ENCODE measurements at places on chromosomes 2 and 18. TPM values are rescaled to one million over a fixed set of nuclear protein-coding genes. Genes with fewer than 3 reads are reported as not detected.

DNA sequence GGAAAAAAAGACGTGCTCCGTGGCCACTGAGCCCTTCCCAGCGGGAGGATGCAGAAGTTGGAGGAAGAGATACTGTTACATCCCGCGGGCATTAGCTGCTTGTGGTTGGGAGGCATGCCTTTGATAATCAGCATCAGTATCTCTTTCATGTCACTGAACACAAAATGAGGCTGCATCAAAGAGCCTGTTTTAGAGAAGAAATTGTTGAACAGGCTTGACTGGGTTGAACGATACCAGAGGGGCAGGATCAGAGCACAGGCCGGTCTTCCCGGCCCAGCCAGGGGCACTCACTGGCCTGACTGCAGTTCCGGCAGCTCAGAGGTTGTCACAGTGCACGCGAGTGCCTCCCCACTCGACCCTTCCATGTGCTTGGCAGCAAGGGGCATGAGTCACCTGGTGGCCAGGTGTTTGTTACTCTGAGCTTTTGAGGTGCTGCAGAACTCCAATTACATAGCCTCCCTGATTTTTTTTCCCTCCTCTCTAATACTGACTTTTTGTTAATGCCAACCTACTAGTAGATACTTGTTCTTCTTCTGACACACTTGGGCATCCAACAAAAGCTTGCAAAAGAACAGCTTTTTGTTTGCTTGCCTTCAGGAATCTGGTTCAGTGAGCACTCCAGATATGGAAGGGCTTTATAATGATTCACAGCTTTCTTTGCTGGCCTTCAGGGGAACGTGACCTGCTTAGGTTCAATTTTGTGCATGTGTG is 121.6 kb downstream of the VAPA start:
- DNase-seq, result no peak
- H3K4me3 ChIP-seq, result no peak overlapping the region
- H3K27ac ChIP-seq, result peak overlapping the region; percentile 34
- H3K27me3 ChIP-seq, result peaks cover 4% of the 10 kb centered on the region

- no peak overlapping the region for H3K27ac ChIP-seq
- no peak for DNase-seq
- no peak overlapping the region for H3K4me3 ChIP-seq
- H3K27me3 ChIP-seq, result no peaks in the 10 kb centered on the region
Observed at GRCh38 chr2:178043266-178043665, 29.3 kb downstream of the PDE11A start.

DNA sequence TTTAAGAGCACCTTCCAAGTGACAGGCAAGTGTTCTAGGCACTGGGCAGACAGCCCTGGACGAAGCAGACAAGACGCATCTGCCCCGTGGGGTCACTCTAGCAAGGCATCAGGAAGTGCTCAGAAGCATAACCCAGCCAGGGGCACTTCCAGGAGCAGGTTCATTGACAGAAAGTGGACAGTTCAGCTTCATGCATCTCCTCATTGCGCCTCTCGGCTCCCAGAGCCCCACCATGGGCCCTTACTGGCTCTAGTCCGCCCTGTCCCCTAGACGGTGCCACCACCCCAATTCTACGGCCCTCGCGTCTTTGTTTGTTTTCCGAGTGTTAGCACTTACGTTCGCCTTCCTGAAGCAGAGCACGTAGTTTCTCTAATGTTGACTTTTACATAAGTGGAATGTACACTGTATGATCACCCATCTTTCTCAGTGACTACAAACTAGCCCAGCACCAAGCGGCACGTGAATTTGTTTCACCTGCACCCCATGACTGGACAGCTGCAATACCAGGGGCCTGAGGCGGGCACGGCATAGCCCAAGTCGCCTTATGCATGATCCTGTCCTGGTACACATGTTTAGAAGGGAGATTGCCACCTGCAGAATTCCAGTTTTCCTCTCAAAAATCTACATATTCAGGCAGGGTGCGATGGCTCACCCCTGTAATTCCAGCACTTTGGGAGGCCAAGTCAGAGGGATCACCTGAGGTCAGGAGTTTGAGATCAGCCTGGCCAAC is 33.2 kb downstream of the SNED1 start:
- H3K27me3 ChIP-seq, result peaks cover 26% of the 10 kb centered on the region
- H3K36me3 ChIP-seq, result no peaks in the 10 kb centered on the region

DNA sequence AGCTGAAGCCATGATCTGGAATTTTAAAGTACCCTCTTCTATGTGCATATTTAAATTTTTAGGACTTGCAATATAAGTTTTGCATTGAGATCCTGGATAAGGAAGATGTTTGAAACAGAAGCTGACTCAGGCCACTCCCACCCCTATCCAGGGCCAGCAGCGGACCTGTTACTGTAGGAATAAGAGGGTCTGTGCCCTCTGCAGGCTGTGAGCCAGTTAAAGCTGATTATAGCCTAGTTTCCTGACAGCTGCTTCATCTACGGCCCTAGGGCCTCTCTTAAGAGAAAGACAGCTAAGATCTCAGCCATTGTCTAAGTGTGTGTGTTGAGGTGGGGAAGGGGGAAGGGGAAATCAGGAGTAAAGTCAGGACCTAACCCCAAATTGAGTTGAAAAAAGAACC is 234.0 kb downstream of the HAUS1 start:
- H3K4me3 ChIP-seq, result peak overlapping the region; percentile 24
- H3K27ac ChIP-seq, result peak overlapping the region; percentile 85
- no peak for DNase-seq
- peaks cover 3% of the 10 kb centered on the region for H3K27me3 ChIP-seq
- peaks cover 68% of the 10 kb centered on the region for H3K4me1 ChIP-seq
- no peaks in the 10 kb centered on the region for H3K36me3 ChIP-seq

DNA sequence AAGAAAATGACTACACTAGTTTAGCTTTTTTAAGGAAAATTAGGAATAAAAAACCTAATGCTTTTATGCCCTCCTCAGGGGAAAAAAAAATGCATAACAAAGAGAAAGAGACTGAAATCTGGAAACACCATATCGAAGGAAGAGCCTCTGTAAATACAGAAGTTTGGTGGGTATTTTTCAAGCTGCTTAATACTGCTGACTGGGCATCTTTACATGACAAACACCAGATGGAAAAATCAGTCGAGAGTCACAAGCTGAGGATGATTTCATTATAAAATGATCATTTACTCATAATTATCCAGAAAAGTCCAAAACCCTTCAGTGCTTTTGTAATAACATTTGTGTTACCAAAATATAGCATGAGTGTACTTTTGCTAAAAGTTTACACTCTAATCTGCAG is 1600.7 kb upstream of the ACVR2A start:
- H3K36me3 ChIP-seq, result no peaks in the 10 kb centered on the region
- no peak for DNase-seq
- H3K27me3 ChIP-seq, result no peaks in the 10 kb centered on the region
- no peak overlapping the region for H3K4me3 ChIP-seq
- peaks cover 19% of the 10 kb centered on the region for H3K4me1 ChIP-seq
- no peak overlapping the region for H3K27ac ChIP-seq

GRCh38 chr18:79008356-79008940 is 28.8 kb downstream of the SALL3 start:
- H3K27ac ChIP-seq, result no peak overlapping the region
- H3K4me3 ChIP-seq, result no peak overlapping the region
- no peaks in the 10 kb centered on the region for H3K4me1 ChIP-seq
- no peaks in the 10 kb centered on the region for H3K36me3 ChIP-seq
- DNase-seq, result no peak

DNA sequence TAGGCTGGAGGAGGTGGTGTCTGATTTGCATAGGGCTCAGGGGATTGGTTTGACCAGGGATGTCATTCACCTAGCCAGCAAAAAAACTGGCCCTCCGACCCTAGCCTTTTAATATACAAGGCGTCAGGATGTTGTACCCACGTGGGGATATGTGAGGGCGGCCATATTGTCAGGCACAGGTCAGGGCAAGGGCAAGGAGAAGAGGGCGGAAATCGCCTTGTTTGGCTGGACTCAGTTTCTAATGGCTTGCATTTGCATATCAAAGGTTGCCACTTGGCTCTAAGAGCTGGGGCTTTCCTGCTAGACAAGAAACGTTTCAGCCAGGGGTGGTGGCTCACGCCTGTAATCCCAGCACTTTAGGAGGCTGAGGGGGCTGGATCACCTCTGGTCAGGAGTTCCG is 24.9 kb upstream of the PDCL3 start:
- H3K27me3 ChIP-seq, result peaks cover 46% of the 10 kb centered on the region
- H3K4me3 ChIP-seq, result no peak overlapping the region
- H3K27ac ChIP-seq, result no peak overlapping the region
- no peak for DNase-seq
- H3K4me1 ChIP-seq, result no peaks in the 10 kb centered on the region

- H3K27me3 ChIP-seq, result no peaks in the 10 kb centered on the region
- no peaks in the 10 kb centered on the region for H3K36me3 ChIP-seq
- H3K4me1 ChIP-seq, result peaks cover 12% of the 10 kb centered on the region
- H3K4me3 ChIP-seq, result no peak overlapping the region
Observed at GRCh38 chr2:135043345-135043744, 3.9 kb downstream of the MAP3K19 start.

- no peak overlapping the region for H3K4me3 ChIP-seq
- peaks cover 16% of the 10 kb centered on the region for H3K27me3 ChIP-seq
Observed at GRCh38 chr2:200592406-200593075, 6.7 kb downstream of the AOX1 start.

DNA sequence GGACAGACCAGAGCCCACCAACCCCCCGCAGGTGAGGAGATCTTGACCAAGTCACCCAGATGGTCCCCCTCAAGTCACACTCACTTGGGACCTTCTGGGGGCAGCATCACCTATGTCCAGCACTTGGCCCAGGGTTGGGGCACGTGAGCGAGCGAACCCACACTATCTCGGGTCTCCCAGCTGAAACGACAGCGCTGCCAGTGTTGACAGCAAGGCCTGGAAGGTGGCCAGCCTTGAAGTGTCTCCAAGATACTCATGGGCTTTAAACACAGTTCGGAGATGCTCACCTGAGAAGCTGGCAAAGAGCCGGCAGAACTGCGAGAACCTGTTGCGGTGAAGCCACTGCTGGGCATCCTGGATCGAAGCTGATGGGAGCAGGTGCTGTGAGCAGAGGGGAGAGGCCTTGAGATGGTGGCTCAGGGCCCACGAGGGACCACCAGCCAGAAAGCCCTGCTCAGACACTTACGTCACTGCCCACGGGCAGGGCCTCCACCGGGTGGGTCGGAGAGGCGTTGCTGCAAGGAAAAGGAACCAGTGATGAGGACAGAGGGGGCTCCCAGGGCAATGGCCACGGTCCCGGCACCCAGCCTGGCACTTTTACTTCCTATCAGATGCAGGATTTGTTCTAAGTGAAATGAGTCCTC is 47.5 kb downstream of the TFCP2L1 start:
- H3K4me1 ChIP-seq, result peaks cover 4% of the 10 kb centered on the region
- DNase-seq, result no peak
- H3K27me3 ChIP-seq, result peaks cover 86% of the 10 kb centered on the region
- H3K4me3 ChIP-seq, result no peak overlapping the region
- H3K36me3 ChIP-seq, result no peaks in the 10 kb centered on the region
- no peak overlapping the region for H3K27ac ChIP-seq

GRCh38 chr2:221203856-221204255 is 368.2 kb downstream of the EPHA4 start:
- no peak for DNase-seq
- H3K27me3 ChIP-seq, result peaks cover 3% of the 10 kb centered on the region
- H3K36me3 ChIP-seq, result no peaks in the 10 kb centered on the region
- peaks cover 35% of the 10 kb centered on the region for H3K4me1 ChIP-seq
- no peak overlapping the region for H3K4me3 ChIP-seq
- H3K27ac ChIP-seq, result no peak overlapping the region

DNA sequence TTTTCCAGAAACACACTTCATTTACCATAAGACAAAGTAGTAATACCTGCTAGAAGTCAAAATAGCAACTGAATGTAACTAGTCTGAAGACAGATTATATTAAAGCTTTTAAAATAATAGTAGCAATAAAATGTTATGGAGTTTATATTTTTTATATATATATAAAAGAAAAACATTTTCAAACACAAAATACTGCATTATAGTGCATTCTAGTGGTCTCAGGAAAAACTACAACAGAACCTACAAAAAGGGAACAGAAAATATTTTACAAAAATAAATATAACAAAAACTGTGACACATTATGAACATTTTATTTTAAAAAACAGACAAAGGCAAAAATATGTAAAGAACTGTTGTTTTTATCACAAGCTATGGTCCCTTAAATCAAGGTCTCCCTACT is 48.0 kb downstream of the STRN start:
- H3K4me1 ChIP-seq, result peaks cover 13% of the 10 kb centered on the region
- H3K36me3 ChIP-seq, result peaks cover 2% of the 10 kb centered on the region
- DNase-seq, result no peak
- H3K27me3 ChIP-seq, result no peaks in the 10 kb centered on the region

DNA sequence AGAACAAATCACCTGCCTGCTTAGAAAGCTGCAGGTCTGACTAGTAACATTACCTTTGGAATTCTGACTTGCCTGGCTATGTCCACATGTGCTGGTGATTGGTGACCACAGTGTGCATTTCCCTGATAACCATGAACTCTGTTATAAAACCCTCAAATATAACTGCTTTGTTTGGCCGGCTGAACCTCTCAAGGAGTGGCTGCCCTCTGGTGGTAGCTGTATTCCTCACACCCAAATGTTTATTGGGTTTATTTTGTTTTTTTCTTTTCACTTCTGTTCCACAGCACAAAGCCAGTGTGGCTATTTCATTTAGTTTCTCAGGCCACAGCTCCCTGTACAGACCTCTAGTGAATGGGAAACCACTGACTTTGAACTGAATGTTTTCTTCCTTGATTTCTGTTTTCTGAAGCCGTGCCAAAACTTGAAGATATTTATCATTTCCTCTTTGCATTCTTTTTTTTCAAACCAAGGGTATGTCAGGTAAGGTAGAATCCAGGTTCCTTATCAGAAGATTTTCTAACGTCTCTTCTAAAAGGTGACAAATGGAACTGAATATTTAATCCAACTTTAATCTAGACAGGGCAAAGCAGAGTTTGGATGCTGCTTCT is 549.0 kb upstream of the VRK2 start:
- H3K4me3 ChIP-seq, result no peak overlapping the region
- H3K4me1 ChIP-seq, result peaks cover 7% of the 10 kb centered on the region
- no peaks in the 10 kb centered on the region for H3K27me3 ChIP-seq
- no peaks in the 10 kb centered on the region for H3K36me3 ChIP-seq

- no peak overlapping the region for H3K27ac ChIP-seq
- H3K4me3 ChIP-seq, result no peak overlapping the region
- DNase-seq, result no peak
Observed at GRCh38 chr2:179596018-179596417, 265.4 kb downstream of the ZNF385B start.

DNA sequence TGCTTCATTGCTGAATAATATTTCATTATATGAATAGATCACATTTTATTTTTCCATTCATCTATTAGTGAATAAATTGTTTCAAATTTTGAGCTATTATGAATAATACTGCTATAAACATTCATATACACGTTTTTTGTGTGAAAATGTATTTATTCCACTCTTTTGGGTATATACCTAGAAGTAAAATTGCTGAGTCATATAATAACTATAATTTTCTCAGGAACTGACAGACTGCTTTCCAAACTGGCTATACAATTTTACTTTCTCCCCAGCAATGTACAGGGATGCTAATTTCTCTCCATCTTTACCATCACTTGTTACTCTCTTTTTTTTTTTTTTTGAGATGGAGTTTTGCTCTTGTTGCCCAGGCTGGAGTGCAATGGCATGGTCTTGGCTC is 35.5 kb upstream of the BAZ2B start:
- H3K27me3 ChIP-seq, result no peaks in the 10 kb centered on the region
- H3K4me1 ChIP-seq, result peaks cover 4% of the 10 kb centered on the region
- H3K4me3 ChIP-seq, result no peak overlapping the region
- H3K36me3 ChIP-seq, result no peaks in the 10 kb centered on the region
- H3K27ac ChIP-seq, result no peak overlapping the region
- DNase-seq, result no peak

The ASAP2 gene
- total RNA-seq, result 69.3 TPM

The MC2R gene
- total RNA-seq, result not detected

The MARCHF4 gene
- total RNA-seq, result 2.0 TPM

The GAL3ST2 gene
- total RNA-seq, result 0.51 TPM

The LMAN1 gene
- total RNA-seq, result 78.2 TPM

The NAT8 gene
- total RNA-seq, result not detected

The RESP18 gene
- not detected for total RNA-seq

The ABCA12 gene
- total RNA-seq, result 0.29 TPM

The GRB14 gene
- 46.3 TPM for total RNA-seq

The SERPINB2 gene
- total RNA-seq, result not detected

The CD8B2 gene
- not detected for total RNA-seq

The BBS5 gene
- total RNA-seq, result 8.2 TPM
